Erythroblast (primary cell): ENCODE measurements at places on chromosomes 7 and 10.
A peak's percentile ranks its signal among the peaks of the same experiment; 100 is the strongest.

- DNase-seq: no peak
These were observed 57.4 kb downstream of the SKIDA1 start for GRCh38 chr10:21468086-21468485.

DNA sequence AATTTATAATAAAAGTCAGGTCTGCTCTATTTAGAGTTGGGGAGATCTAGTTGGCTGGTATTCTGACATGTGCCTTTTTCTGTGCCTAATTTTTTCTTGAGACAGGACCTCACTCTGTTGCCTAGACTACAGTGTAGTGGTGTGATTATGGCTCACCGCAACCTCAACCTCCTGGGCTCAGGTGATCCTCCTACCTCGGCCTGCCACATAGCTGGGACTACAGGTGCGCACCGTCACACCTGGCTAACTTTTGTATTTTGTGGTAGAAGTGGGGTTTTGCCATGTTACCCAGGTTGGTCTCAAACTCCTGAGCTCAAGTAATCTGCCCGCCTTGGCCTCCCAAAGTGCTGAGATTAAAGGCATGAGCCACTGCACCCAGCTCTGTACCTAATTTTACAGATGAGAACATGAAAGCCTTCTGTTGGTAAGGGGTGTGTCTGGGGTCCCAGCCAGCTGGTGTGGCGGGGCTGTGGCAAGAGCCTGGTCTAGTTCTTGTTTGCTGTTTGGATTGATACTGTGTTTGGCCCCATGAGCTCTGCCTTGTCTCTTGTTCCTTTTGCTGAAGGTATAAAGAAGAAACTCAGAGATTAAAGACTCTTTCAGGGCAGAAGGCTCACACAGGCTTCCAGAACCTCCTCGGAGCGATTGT is 31.4 kb downstream of the POR start:
- no peak for DNase-seq

- no peak for DNase-seq
These were observed 679.3 kb upstream of the IGFBP3 start for GRCh38 chr7:46600340-46600739.

DNA sequence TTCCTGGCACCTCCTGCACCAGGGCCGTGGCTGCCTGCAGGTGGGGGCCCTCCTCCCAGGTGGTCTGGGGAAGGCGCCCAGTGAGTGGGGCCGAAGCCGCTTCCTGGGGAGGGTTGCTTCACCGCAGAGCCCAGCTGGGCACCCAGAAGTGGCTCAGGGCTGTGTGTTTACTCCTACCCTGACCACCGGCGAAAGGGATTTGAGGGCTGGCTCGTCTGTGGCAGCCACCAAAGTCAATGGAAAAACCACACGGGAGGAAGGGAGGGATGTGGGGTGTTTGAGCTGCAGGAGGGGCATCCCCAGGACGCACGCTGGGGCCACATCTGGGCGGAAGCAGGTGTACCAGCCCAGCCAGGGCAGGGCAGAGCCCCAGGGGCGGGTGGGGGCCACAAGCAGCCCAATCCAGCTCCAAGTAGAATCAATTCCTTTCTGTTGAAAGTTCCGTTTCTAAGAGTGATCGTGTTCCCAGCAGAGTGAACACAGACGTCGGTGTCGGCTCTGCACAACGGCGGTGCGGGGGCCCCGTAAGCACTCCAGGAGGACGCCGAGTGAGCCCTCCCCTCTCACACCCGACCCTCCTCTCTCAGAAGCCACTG is 69.9 kb downstream of the FOXL3 start:
- DNase-seq: no peak

DNA sequence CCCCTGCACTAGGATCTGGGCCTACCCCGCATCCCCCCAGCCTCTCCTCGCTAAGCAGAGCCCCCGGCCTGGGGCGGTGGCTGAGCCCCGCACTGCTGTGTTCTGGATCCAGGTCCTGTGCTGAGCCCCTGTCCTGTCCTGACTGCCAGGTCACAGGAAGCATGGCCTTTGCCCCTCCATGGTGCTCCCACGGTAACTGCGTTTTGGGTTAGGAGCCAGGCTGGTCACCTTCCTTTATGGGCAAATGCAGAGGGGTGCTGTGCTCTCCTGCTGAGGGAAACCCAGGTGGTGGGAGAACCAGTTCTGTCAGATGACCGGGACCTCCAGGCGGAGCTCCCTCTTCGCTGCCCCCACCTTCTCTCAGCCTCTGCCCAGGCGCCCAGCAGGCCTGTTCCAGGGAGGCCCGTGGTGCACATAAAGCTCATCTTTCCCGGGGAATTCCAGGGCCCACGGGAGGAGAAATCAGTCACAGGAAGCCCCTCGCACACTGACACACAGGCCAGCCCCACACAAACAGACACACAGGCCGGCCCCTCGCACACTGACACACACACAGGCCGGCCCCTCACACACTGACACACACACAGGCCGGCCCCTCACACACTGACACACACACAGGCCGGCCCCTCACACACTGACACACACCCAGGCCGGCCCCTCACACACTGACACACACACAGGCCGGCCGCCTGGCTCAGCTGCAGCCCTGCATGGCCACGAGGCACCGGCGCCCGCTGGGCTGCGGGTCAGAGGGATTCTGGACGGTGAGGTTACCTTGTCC is 75.6 kb downstream of the CFAP46 start:
- DNase-seq: no peak

- DNase-seq: no peak
These were observed 36.6 kb upstream of the ZMIZ2 start for GRCh38 chr7:44712012-44712411.

DNA sequence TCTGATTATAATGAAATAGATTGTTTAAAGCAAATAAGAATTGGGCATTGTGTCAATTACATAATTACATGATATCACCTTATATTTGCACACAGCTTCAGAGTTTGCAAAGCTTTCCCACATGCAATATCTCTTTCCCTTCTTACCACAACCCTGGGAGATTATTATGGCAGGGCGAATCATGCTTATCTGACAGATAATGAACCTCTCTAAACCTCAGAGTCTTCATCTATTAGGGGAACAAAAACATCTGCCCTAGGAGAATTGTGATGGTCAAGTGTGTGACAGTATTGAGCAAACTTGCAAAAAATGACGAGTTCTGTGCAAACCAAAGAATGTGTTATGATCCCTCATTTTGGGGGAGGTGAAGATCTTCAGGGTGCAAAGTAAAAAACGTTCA is 90.0 kb downstream of the MYOF start:
- DNase-seq: no peak

GRCh38 chr10:53537508-53537907 is 764.9 kb upstream of the MBL2 start:
- DNase-seq: no peak

DNA sequence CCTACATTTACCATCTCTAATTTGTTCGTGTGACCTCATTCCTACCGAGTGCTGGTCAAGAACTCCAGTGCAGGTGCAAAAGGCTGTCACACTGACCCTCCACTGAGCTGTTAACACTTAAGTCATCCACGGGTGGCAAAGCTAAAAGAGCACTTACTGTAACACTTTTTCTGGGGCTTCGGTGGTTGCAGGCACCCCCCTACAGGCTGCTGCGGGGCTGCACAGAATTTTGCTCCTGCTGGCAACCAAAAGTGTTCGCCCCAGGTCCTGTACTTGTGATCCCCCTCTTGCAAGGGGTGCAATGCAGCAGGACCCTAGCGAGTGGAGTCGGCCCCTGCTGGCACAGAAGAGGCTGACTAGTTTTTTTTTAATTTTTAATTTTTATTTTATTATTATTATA is 298.9 kb upstream of the CNTNAP2 start:
- no peak for DNase-seq

- no peak for DNase-seq
These were observed 44.1 kb downstream of the MTURN start for GRCh38 chr7:30178748-30179436.

DNA sequence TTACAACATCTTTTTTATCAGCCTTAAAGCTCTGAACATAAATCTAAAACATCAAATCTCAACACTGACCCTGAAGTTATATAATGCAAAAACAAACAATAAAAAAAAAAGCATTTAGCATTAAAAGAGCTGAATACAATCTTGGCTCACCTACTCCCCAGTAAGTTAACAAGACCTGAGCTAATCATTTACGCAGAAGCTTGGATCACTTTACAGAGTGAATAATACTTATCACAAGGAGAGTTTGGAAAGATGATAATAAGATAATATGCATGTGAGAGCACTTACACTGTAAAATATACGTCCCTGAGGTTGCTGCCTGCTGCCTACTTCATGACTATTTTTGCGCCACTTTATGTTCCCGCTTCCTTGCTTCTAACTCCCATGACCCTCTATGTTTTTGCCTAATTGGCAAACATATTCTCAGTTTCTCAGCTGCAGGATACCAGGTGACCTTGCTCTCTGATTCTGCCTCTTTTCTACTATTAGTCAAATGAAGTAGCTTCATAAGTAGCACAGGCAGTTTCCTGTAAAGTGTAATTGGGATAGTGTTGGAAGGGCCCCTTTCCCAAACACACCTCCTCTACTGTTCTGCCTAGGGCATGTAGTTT is 333.6 kb downstream of the LRRTM3 start:
- DNase-seq: no peak

GRCh38 chr7:74134117-74134620 is 40.0 kb upstream of the EIF4H start:
- peak; percentile 64 for DNase-seq

DNA sequence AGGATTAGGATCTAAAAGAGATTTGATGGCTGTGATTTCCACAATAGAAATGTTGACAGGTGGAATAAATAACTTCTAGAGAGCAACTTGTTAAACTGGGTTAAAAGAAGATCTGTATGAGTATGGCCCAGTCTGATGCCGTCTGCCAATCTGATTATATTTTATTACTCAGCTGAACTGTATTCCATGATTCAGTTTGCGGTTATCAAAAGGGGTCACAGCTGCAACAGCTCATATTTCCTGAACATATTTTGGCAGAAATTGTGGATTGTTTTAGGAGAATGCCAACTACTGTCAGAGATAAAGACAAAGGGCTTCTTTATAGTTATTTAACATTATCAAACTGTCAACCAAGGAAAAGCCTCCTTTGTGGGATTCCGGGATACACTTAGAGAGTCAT is 244.8 kb upstream of the MINDY3 start:
- DNase-seq: no peak

DNA sequence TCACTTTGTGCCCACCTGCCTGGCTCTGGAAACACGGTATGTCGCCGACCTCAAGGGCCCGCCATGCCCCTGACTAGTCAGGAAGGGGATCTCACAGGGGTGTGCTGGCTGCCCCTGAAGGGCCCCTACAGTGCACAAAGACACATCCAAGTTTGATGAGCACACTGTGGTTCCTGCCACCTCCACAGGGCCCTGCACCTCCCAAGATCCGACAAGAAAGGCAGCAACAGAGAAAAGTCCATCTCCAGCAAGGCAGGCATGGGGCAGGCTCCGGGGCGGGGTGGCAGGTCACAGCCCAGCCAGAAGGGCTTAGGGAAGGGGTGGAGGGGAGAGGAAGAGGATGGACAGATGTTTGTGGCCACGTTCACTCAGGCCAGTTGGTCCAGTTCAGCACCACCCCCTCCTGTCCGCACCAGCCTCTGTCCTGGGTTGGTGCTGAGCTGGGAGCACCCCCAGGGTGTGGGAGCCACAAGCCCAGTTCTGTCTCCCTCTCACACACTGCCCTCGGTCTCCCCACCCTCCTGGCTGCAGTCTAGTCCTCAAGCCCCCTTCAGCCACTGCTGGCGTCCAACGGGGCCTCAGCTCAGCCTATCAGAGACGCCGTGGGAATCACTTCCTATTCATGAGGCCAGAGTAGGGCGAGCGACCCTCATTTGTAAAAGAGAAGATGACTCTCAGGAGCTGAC is 11.5 kb downstream of the DRGX start:
- DNase-seq: no peak

DNA sequence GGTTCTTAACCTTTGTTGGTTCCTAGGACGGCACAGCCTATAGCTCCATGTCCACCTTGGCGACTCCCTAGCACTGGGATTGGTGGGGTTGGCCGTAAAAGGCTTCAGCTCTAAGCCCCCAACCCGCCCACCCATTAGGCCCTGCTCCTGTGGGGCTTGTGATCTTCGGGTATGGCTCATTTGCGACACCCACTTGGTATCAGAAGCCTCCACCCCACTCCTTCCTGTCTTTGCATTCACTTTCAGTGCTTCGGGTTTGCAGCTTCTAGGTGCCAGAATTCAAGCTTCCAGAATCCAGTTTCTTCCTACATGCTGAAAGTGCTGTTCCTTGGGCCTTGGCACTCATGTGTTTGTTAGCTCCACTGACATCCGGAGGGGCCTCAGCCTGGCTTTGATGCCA is 39.5 kb downstream of the HABP2 start:
- DNase-seq: no peak

DNA sequence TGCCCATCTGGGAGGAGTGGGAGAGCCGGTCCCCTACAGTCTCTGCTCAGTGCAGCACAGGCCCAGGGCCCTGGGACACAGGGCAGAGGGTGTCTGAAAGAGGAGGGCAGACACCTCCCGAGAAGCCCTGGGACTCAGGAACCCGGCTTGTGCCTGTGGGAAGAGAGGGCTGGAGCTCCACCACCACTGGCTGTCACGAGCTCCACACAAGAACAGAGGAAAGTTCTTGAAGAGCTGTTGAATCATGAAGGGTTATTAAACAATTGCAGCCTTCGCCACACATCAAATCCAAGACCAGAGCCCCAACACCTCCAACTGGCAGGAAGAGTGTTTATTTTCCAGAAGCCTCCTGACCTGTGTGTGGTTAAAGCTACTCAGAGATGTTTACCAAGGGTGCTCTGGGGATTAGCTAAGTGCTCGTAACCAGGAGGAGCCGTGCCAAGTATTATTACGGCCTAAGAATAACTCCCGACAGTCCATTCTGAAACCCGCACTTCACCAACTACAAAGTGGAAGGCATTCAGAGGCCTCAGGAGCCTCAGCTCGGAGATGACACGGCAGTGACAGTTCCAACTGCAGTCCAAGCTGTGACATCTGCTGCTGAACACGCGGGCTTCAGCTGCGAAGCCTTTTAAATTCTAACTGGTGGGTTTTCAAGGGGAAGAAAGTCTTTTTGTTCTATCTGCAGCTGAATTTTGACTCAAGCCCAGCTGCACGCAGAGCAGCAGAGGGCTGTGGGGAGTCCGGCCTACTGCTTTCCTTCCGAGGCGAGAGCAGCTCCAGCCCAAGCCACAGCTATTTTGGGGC is 75.1 kb downstream of the MAD1L1 start:
- no peak for DNase-seq

DNA sequence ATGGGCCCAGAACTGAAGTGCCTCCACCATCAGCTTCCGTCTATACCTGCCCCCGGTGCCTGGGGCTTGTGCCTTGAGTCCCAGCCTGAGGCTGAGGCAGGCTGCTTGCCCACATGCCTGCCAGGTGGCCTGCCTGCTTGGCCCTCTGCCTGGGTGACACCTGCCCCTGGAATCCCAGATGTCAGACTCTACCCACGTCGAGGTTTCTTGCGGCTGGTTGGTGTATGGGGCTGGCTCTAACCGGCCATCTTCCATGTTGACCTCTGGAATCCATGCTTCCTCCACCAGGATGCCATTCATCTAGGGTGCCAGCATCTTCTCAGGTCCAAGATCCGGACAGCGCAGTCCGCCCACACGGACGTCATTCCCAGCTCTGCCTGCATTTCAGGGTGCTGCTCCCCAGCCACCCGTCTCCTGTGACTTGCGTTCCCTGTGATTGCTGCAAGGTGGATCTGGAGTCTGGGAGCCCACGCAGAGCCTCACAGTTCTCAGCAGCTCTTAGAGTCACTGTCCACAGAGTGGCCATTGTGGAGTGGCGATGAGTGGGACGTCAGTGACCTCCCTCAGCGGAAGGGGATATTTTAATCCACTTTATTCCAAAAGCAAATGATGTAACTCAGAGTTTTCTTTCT is 298.1 kb downstream of the TCERG1L start:
- no peak for DNase-seq

- DNase-seq: no peak
These were observed 450.0 kb upstream of the FZD8 start for GRCh38 chr10:36092116-36092515.

- DNase-seq: no peak
These were observed 289.9 kb upstream of the CELF2 start for GRCh38 chr10:10727812-10728211.

- no peak for DNase-seq
These were observed 1.0 kb downstream of the CCDC186 start for GRCh38 chr10:114172776-114173602.
